SJCRH30 (cell line): ENCODE measurements at places on chromosomes 3 and 15. TPM values are rescaled to one million over a fixed set of nuclear protein-coding genes. Genes with fewer than 3 reads are reported as not detected.

TAGLN3 gene
- total RNA-seq = 19.1 and 19.8 TPM in 2 replicates

DNA sequence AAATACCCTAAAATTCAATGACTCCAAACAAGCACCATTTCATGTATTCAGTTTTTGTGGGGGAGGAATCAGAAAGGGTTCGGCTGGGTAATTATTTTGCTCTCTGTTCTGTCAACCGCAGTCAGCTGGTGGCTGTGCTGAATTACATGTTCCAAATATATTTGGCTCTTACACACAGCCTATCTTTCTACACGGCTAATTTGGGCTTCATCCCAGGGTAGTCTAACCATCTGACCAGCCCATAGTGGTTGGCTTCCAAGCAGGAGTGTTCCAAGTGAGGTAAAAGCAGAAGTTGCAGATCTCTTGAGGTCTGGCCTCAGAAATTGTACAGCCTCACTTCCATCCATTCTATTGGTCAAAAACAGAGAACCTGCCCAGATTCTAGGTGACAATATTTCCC, 760.8 kb upstream of the SEMA6D start:
- no peak overlapping the region for H3K4me3 ChIP-seq
- no peaks in the 10 kb centered on the region for H3K36me3 ChIP-seq
- H3K4me1 ChIP-seq = no peaks in the 10 kb centered on the region
- no peak for DNase-seq

DNA sequence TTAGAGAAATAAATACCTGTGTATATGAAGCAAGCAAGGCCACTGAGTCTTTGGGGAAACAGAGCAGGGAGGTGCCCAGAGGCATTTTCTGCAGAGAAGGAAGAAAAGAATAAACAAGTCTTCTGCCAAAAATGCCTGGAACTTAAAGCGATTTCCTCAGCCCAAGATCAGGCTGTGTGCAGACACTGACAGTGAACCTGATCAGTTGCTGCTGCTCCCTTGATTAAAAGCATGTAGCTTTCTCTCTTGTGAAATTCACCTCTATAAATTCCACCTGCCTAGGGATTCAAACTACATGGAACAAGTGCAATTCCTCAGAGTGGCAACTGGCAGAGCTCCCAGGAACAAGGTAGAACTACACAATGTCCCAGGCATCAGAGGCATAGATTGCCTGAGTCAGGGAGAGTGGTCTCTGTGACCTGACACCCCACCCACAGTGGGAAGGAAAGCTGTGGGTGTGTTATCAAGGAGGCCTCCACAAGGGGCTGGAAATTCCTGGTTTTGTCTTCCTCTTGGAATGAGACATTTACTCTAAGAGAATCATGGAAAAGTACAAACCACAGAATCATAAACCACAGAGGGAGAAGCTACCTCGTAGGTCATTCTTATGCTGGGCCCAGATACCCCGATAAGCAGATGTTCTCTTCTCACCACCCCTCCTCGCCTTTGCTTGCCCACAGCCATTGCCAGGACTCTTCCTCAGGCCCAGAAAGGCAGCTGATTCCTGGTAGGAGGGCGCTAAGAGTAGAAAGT, 1.8 kb upstream of the ZBTB38 start:
- H3K27me3 ChIP-seq = no peaks in the 10 kb centered on the region
- no peak overlapping the region for H3K4me3 ChIP-seq
- peak; percentile 34 for DNase-seq
- H3K27ac ChIP-seq = peak overlapping the region; percentile 97
- peaks cover 6% of the 10 kb centered on the region for H3K36me3 ChIP-seq

FEZF2 gene
- not detected in 2 replicates for total RNA-seq

DNA sequence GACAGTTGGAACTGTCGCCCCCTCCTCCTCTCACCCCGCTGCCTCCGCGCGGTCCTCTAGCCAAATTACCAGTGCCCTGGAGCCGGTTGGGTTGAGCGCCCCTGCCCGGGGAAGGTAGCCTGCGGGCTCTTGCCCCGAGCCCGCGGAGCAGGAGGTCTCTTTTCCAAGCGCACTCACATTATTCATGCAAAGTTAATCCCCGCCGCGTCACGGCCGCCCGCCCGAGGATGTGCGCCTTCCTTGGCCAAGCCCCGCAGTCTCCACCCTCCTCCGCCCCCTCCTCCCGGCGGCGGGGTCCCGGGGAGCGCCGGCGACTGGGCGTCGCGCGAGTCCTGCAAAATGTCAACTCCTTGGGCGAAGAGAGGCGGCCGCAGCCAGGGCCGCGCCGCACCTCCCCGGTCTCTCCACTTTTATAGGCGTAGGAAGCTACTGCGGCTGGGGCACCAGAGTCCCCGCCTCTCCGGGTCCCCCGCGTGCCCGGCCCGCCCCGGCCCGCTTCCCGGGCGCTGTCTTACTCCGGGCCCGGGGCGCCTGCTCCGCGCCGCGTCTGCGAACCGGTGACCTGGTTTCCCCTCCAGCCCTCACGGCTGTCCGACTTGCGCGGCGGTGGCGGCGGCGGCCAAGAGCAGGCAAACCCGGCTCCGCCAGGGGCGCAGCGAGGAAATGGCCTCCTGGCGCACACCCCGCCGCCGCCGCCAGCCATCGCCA, at the start of gene THRB:
Gene THRB, minus strand, starts transcription at position 233 of the 708 bp plus-strand sequence.
- H3K4me3 ChIP-seq = no peak within 1 kb of the TSS
- H3K27me3 ChIP-seq = 0 out of 2 replicates have a peak, but pooled peaks cover 4% of the 10 kb centered on the region
- no peak within 1 kb of the TSS for H3K27ac ChIP-seq
- no peak for DNase-seq
- no peaks in the 10 kb centered on the region for H3K4me1 ChIP-seq

GRCh38 chr3:100492059-100493006, at the start of gene TMEM45A:
Gene TMEM45A (plus strand): TSS chr3:100492619. CDS start chr3:100555212, 62,593 bp downstream.
- no peaks in the 10 kb centered on the region for H3K36me3 ChIP-seq
- peak within 1 kb of the TSS; percentile 47 for H3K27ac ChIP-seq
- peak; percentile 98 for DNase-seq
